Hippocampal formation (tissue), 2 donors: ENCODE measurements at places on chromosomes 12 and 14.

- DNase-seq, result no peak
These were observed 448.1 kb downstream of the ADAMTS20 start for GRCh38 chr12:43103866-43104265.

GRCh38 chr12:2383325-2384028 lies 330.7 kb downstream of the CACNA1C start:
- DNase-seq, result no peak

GRCh38 chr14:46571970-46572369 lies 79.6 kb downstream of the RPL10L start:
- DNase-seq, result no peak

DNA sequence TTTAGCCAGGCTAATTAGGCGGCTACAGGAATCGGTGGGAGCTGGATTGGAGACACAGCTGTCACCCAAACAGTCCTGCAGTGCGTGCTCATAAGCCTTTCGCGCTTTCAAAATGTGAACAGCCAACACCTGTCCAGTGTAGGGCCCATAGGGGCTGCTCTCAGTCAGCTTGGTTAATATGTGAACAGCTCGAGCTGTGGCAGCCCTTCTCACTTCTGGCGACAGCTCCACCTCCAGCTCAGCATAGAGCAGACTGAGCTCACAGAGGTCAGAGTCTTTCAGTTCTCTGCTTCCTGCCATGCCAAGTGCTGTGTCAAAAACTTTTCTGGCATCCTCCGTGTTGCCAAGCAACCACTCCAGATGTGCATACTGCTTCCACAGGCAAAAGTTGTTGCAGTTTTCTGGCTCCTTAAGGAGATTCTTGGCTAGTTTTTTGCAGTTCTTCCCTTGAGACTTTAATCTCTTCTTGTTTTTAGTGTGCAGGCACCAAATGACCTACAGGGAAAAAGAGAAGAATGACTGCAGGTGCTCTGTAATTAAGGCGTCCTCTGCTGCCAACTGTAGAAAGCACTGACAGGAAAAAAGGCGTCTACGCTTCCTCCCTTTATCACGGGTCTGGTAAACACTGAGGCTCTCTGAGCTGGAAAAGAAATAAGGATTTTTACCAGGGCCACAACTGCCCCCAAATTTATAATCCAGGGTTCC lies 32.5 kb downstream of the PSMC1 start:
- DNase-seq, result no peak

DNA sequence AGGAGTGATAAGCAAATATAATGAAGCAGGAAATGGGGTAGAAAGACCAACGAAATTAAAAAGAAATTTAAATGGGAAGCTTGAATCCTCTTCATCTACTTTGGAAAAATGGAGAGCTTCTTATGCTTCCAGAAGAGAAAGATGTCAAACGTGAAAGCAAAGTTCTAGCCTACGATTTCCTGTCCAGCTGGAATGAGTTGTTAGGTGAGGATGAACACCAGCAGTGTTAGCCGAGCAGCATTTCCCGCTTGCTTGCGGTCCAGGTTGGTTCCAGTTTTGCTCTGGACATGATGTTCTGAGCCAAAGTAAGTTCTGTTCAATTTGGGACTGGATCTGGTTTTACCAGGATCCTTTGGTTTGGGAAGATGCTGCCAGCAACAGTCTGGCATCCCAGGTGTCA lies 78.9 kb downstream of the DACT1 start:
- no peak for DNase-seq

DNA sequence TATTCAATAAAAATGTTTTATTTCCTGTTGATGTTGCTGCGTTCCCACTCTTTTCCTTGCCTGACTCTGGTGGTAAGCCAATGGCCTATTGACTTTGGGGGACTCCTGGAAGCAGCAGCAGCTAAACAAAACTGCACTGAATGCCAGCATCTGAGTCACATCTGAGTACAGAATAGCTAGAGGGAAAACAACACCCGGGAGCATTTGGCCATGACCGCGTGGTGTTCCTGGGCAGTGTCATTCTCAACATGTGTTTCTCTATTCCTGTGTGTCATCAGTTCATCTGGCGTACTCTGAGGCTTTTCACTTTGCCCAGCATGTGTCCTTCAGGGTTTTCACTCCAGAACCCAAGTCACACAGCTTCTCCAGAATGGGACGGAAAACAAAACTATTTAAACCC lies 238.8 kb downstream of the PAWR start:
- DNase-seq, result no peak

DNA sequence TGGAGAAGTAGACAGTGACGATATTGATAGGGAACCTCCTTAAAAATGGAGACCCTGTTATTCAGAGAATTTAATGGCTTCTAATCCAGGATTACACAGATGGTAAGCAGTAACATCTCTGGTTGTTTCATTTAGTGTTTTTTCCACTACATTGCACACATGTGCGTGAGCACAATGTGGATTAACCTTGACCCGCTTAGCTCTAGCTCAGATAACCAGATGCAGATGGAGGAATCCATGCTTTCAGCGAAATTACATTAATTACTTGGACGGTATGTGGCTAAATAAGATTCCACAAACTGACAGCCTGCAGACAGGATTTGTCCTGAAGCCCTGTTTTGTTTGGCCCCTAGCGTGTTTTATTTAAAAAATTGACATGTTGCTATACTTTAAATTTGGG lies 378.4 kb downstream of the CCDC91 start:
- no peak for DNase-seq

DNA sequence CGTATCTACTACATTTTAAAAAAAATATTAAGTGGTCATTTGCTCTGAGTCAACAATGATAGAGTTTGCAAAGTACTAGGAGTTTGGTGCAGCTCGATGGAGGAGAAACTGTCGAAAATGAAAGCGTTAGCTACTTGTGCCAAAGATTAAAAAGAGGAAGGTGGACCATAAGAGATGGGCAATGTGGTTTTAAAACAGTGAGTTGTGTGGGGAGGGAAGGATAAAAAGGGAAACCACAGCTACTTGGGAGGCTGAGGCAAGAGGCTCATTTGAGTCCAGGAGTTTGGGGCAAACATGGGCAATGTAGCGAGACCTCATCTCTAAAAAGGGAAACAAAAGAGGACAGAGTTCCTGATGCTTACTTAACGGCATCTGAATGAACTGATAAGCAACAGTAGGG lies 18.2 kb upstream of the STRAP start:
- DNase-seq, result no peak

DNA sequence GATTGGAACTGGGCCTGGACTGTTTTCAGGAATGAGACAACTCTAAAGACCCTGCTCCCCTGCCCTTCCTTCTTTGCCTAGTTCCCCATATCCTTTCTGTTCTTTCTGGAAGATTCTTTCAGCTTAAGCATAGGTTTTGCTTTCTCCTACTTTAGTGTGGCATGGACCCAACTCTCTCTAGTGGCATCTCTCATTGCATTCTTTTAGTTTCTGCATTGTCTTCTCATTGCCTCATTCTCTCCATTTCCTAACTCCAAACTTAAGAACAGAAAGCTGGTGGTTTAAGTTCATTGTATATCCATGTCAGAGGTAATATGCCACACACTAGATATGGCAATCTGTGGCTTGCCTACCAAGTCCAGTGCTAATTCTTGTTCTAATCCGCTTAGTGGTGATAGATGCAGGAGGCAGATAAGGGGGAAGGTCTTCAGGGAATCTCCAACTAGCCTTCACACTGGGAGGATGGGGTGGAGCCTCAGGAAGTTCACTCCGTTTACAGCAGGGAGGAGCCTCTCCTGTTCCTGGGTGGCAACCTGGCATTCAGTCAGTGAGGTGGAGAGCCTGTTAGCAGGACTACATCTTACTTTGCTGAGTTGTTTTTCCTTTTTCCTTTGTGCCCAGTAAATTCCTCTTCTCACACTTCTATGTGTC lies 165.1 kb upstream of the LMNTD1 start:
- no peak for DNase-seq

DNA sequence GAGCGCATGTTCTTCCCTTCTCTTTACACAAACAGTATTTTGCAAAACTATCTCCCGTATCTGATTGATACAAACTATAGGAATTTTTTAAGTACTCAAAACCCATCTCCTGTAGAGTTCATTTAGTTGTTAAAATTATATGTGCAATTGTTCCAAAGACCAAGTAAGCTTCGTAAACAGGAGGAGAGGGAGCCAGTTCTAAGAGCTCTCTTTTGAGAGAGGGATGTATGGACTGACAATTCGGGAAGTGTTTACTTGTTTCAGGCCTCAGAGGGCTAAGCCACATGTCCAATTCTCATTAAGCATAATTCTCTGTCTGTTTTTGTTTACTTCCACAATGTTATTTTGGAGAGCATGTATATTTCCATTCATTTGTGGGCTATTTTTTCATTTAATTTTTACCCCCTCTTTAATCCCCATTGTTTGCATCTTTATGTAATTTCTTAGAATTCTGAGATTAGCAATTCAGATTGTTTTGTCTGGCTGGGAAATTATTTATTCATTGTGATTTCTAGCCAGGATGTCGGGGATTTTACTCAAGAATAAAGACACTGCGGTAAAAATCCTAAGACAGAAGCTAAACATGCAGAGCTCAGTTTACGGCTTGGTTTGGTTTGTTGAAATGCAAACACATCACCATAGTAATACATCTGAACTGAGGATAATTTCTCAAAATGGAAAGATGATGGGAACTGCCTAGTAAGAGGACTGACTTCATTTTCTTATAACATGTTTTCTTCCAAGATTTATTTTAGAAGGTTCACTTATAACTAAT lies 126.8 kb downstream of the KCNK10 start:
- no peak for DNase-seq

- no peak for DNase-seq
These were observed 17.1 kb downstream of the RBM23 start for GRCh38 chr14:22901799-22902198.

- no peak for DNase-seq
These were observed 1.8 kb upstream of the CHST11 start for GRCh38 chr12:104454997-104455396.

DNA sequence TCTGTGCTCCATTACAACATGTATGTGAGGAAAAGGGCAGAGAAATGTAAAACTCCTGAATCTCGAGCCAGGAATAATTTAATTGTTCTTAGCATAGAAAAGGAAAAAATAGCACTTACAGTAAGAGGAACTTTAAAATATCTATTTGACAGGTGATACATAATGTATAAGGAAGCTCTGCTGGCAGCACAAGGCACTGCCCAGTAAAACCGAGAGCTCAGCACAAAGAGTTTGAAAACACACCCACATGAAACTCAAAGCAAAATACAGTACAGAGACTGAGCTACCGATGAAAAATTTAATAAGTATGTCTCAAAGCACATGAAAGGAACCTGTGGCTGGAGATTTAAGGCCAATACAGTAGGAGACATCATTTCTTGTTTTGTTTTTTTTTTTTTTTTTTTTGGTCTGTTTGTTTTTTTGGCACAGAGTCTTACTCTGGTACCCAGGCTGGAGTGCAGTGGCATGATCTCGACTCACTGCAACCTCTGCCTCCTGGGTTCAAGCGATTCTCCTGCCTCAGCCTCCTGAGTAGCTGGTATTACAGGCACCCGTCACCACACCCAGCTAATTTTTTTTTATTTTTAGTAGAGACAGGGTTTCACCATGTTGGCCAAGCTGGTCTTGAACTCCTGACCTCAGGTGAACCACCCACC lies 19.2 kb downstream of the CLIP1 start:
- DNase-seq, result no peak

DNA sequence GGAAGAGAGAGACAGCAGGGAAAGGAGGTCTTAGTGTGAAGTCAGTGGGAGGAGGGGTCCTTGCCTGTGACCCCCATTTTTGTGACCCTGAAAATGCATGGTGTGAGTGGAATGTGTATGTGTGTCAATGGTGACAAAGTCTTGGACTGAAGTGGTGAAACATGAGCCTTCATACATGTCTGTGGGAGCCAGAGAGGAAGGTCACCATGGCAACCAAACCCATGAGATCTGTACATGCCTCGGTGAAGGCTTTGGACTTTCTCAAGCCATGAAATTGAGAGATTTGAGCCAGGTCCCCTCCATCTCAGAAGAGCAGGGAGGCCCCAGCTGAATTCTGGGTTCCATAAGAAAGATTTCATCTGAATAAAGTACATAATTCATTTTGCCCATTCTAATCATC lies 108.7 kb downstream of the TTC8 start:
- no peak for DNase-seq

DNA sequence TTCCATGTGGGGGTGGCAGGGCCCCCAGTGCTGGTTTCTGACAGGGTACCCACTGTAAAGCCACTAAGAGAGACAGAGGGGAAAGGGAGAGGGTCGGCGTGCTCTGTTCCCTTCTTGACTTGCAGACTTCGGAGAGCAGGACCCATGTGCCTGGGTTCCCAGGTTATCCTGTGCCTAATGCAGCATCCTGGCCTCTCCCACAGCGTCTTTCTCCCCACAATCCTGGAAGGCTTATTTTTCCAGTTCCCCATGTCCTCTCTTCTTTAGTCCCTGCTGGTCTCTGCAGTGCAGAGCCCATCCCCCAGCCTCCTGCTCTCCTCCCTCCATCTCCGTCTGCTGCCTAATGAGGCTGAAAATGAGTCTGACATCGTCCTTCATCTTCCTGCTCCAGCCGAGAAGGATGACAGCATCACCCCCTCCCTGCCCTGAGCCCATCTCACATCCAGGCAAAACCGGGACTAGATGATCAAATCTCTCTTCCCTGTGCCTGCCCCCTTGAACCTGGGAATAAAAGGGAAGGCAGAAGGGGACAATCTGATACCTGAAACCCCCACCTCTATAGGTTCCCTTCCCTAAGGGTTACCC lies 15.1 kb downstream of the CALCOCO1 start:
- DNase-seq, result no peak

- DNase-seq, result no peak
These were observed 2.3 kb downstream of the NACA start for GRCh38 chr12:56722832-56723231.

DNA sequence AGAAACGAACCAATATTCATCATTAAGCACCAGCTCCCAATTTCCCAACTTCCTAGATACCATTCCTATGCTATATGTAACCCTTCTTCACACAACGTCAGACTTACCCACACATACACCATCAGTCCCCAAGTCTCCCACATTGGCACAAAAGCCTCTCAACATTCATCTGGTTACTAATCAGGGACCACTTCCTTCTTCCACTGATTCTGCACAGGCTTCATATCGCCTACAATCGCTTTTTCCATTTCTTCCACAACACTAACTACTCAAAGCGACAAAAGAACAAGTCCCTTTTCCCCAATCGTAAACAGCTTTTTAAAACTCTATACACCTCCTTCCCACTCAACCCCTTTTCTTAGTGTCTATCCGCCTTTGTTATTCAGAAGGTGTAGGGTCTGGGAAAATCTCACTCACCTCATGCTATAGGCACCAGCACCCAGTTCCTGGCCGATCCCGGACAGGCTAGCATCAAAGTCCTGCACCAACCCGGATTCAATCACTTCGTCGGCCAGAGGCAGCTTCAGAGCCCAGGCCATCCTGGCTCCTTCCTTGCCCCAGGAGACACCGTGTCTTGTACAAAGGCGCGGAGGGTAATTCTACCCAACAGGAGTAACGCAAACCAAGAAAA lies 936 bp downstream of the TFCP2 start:
- DNase-seq, result no peak
